CD4-positive, alpha-beta T cell treated with Interleukin-4 for 4 hours (primary cell): ENCODE measurements at places on chromosomes 16 and 17.

- DNase-seq: peak; percentile 84
Observed at GRCh38 chr17:78289802-78290363, 58.5 kb downstream of the TMEM235 start.

- DNase-seq: no peak
Observed at GRCh38 chr17:66938656-66939055, 25.9 kb upstream of the CACNG4 start.

- DNase-seq: no peak
Observed at GRCh38 chr16:88970539-88971065, 6.4 kb downstream of the CBFA2T3 start.

GRCh38 chr17:40177275-40177874 lies at the start of gene RAPGEFL1:
Gene RAPGEFL1, plus strand, starts transcription at chr17:40177470. Its CDS starts 392 bp downstream, at chr17:40177862.
- peak; percentile 74 for DNase-seq

- DNase-seq: no peak
Observed at GRCh38 chr17:1166276-1166675, 13.5 kb downstream of the ABR start.

DNA sequence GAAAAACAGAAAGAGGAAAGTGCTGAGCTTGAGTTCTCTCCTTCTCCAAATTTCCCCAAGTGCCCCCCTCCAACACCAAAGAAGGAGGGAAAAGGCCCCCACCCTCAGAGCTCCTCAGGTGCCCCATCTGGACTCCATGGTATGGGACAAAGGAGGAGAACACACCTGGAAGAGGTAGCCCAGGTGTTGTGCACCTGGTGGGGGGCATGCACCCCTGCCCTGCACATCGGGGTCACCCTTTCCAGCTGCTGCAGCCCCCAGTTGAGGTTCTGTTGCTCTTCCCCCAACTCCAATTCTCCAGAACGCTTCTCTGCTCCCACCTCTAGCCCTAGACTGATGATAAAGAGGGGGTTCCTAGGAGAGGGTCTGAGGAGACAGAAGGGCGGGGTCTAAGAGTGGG lies 3.0 kb upstream of the COL1A1 start:
- DNase-seq: no peak
